Activated naive CD4-positive, alpha-beta T cell treated with anti-CD3 and anti-CD28 coated beads, Interleukin-2, amount 50 U/mL, for 16 hours (primary cell): ENCODE measurements at places on chromosomes 11 and 22.

DNA sequence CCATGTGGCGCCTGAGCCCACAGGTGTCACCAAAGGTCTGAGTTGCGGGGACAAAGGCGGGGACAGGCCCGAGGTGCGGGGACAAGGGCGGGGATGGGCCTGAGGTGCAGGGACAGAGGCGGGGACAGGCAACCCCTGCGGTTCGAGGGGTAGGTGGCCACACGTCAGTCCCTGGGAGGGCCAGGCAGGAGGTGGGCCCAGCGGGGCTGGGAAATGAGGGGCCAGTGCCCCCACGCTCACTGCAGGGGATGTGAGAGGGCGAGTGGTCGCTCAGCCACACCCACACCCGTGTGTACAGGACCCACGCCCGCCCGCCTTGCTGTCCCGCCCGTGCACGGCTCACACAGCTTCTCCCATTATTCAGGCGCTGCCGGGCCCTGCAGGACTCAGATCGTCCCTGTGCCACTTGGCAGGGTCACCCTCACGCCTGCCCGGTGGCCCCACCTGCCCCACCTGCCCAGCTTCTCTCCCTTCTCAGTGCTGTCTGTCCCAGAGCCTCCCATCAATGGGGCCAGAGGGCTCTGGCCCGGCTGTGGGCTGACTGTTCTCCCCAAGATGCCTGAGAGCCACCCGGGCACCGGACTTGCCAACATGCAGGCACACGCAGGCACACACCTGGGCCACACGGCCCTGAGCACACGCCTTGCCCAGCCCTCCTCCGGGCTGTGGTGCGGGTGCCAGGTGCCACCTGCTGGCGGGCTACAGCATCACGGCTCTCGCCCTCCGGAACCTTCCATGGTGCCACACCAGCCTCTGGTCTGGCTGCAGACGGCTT is 14.2 kb upstream of the MUC6 start:
- DNase-seq, result peak; percentile 74

DNA sequence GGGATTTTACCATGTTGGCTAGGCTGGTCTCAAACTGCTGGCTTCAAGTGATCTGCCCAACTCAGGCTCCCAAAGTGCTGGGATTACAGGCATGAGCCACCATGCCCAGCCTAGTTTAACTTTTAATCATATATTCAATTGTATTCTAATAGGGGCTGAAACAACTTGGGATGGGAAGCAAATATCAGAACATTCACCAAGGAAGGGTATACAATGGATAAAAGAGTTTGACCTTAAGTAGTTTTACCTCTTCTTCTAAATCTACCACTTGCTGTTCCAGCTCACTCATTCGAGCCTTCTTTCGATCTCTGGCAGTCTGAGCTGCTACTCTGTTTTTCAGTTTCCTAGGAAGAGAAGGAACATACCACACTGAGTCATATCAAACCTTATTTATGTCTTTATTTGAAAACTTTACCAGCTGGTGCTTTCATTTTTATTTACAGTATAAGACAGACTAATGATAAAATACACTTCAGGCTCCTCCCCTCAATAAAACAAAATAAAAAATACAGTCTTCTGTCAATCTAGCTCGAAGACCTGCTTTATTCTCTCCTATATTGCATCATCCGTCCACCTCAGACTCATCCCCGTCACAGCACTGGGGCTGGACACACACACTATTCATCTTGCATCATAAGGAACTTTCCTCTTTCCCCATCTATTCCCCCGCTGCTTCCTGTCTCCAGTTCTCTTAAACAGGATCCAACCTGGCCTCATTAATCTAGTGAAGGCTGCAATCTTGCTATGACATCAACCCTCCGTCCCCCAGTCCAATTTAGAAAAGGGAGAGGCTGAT is 1.4 kb downstream of the XBP1 start:
- DNase-seq, result peak; percentile 35

DNA sequence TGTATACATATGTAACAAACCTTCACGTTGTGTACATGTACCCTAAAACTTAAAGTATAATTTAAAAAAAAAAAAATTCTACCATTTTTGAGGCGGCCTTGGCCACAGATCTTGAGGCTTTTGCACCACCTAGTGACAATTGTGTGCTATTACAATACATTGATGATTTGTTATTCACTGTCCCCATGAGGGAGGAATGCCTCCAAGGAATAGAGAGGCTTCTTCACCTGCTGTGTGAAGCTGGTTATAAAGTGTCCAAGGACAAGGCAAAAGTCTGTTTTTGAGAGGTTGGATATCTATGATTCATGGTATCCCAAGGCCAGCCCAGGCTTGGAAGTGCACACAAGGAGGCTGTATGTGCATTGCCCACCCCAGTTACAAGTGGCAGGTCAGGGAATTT is 30.7 kb downstream of the SLC22A25 start:
- no peak for DNase-seq

DNA sequence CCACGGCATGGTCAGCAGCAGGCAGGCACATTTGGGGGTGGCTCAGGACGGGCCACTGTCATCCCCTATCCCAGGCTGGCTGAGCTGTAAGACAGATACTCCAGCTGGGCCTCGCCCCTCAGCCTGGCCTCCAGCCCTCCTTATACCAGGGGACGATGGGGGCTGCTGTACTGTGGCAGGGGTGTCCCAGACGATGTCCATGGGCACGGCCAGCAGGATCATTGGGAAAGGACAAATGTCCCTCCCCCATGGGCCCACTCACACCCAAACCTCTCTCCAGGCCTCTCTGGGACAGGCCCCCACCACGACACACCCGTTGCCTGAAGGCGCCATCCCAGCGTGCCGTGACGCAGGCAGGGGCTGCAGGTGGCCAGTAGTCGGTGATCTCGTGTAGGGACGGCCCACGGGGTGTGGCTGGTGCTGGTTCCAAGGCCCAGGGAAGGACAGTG is 1.5 kb upstream of the IL17REL start:
- DNase-seq, result peak; percentile 10

DNA sequence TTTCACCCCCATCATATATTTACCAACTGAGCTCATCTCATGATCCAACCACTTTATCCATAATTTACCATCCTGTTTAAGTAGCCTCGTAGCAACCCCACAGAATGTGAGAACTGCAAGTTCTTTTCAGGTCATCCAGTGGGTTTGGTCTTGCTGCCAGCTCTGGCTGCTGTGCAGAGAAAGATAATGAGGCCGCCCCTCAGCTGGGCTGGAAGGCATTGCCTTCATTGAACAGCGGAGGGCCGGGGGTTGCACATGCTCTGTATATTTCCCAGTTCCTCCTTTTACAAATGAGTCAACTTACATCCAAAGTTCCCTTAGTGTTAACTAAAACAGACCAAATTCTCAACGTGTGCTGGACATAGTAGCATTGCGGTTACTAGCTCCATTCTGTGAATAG is 96.7 kb downstream of the SYN3 start:
- DNase-seq, result no peak

DNA sequence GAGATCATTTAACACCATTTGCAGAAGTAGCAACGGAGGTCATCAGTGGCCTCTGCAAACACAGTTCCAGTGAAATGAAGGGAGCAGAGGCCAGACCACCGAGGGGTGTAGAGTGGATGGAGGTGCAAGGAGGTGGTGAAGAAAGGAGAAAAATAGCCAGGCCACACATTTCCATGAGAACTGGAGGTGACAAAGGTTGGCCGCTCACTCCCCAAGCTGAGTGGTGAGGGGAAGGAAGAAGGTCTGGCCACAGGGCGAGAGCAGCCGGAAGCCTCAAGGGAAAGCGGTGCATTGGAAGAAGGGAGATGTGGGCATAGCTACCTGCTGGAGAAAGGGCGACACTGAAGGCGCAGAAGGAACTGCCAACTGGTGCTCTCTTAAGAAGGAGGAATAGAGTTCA is 20.1 kb upstream of the TMPRSS4 start:
- DNase-seq, result no peak

- no peak for DNase-seq
Observed at GRCh38 chr11:21888814-21889213, 304.1 kb upstream of the ANO5 start.
